ENCODE measurements at places on chromosomes 11 and 22.

- DNase-seq = no peak
Measured at GRCh38 chr11:313304-313786, 495 bp upstream of the IFITM1 start.

GRCh38 chr22:27517361-27518155, 284.0 kb downstream of the MN1 start:
- no peak for DNase-seq

DNA sequence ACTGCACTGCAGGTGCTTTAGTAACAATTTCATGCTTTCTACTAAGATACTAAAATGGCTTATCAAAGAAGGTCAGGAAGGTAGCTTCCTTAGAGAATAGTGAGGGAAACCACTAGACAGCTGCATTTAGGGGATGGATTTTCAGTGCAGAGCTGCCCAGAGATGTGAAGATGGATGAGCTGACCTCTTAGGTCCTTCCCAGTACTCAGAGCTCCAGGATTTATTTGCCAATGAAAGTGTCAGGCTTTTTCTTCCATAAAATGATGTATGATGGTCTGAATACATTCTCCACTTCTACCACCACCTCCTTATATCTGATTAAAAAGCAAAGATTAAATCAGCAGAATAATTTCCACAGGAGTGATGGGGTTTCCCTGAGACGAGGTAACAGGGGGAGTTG, 35.0 kb downstream of the SC5D start:
- DNase-seq = no peak

DNA sequence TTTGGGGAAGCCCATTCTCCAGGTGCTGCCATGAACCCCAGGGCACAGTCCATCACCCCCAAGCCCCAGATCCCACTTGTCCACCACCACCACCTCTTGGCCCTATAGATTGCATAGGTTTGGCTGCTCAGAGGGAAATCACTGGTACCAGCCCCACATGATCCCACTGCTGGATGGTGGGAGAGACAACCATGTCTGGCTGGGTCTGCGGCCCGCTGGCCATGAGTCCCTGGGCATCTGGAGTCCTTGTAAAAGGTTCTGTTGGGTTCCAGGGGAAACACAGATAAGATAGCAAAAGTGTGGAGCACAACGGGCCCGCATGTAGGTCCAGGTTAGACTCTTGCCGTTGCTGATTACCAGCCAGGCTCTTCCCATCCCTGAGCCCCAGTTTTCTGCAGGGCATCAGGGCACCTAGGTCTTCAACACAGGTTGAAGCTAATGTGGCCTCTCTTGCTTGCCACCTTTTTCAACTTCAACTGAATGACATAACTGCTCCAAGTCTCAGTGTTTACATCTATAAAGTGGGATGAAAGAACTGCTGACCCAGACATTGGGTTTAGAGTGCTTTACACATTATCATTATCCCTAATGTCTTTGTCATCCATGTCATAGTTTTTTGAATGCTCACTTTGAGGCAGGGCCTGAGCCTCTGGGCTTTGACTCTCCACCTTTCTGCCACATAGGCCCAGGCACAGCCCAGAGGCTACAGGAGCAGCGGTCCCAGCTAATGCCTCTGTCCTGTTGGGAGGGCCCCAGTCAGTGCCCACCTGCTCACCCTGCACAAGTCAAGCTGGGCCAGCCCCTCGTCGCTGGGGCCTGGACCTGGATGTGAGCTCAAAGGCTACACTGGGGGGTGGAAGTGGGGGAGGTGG, 1.0 kb upstream of the TANGO2 start:
- DNase-seq = no peak

DNA sequence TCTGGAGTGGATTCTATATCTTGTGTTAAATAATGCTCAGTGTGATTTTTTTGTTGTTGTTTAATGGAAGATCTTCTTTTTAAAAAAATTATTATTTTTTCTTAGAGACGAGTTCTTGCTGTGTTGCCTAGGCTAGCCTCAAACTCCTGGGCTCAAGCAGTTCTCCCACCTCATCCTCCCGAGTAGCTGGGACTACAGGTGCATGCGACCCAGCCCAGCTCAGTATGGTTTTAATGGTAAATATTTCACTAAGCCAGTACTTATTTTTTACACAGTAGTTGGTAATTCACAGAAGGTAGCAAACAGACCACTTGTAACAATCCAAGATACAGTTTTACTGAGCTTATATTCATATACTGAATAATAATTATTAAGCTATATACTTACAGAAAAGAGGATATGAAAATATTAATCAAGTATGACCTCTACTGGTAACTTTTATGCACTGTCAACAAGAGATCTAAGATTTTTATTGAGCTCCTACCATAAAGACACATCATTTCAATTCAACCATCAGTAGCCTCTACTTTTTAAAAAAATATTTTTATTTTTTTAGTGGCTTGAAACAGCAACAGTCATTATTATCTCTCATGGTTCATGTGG, 6.1 kb upstream of the CD59 start:
- no peak for DNase-seq

DNA sequence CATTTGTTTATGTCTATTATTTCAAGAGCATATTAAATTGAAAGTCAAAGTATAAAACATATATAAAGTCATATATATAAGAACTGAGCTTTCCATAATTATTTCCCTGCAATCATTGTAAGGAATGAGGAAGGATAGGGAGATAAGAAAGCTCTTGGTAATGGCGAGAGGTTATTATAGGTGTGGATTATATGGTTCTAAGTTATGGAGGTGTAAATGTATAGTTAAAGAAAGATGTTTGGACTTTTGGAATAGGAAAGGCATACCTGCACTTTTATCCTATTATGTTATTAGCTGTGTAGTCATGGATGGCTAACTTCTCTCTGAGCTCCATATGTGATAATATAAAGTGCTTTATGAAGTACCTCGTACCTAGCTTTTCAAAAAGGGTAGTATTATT, 127.6 kb downstream of the LUZP2 start:
- no peak for DNase-seq

GRCh38 chr22:44625981-44626687, 75.9 kb upstream of the PRR5 start:
- peak; percentile 69 for DNase-seq

DNA sequence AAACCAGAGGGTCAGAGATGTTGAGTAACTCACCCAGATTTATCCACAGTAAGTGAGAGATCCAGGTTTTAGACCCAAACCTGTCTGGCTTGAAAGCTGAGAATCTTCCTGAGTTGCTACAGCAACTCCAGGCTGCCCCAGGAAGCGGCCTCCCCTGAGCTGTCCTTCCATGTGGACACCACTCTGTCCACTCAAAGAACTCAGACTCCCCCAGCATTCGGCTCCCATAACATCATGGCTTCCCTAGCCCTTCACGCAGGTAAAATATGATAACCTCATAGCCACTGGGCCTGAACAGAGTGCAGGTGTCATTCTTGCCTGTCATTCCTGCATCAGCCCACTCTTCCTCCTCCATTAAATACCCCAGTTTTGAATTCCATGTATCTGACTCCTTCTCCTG, 657.8 kb downstream of the TBC1D22A start:
- DNase-seq = no peak

DNA sequence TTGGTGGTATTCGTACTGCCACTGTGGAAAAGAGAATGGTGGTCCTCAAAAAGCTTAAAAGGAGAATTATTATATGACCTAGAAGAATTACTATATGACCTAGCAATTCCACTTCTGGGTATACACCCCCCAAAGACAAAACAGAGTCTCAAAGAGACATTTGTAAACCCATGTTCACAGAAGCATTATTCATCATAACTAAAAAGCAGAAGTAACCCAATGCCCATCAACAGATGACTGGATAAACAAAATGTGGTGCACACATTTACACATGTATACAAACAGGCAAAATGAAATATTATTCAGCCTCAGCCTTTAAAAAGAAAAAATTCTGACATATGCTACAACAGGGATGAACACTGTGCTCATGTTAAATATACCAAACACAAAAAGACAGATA, 89.4 kb downstream of the ARHGAP32 start:
- no peak for DNase-seq

DNA sequence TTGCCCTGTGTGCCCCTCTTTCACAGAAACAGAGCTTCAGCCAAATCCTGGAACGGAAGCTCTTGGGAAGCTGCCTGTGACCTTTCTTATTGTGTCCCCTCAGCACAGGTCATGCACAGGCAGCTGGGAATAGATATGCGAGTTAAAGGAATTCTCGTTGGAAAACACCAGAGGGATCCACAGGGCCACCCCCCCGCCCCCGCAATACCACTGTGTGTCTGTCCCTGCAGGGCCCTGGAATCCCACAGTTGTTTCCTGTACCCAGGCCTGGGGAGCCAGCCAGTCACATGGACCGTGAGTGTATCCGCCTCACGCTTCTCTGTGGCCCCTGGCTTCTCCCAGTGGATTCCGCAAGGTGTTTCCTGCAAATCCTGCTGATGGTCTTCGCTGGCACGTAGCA, 29.0 kb downstream of the TIMP3 start:
- DNase-seq = no peak

DNA sequence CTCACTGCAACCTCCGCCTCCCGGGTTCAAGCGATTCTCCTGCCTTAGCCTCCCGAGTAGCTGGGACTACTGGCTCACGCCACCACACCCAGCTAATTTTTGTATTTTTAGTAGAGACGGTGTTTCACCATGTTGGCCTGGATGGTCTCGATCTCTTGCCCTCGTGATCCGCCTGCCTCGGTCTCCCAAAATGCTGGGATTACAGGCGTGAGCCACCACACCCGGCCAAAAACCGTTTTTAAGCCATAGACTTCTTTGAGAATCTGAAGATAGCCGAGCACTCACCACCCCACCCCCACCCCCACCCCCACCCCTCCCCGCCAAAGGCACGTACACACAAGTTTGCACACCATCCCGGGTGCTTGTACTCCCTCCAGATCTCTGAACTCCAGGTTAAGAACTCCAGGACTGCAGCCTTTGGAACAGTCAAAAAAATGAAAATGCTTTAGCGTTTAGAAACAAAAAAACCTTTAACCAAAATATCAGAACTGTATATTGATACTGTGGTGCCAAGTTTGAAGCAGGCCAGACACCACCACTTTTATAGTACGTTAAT, 1.5 kb downstream of the CRKL start:
- DNase-seq = no peak

DNA sequence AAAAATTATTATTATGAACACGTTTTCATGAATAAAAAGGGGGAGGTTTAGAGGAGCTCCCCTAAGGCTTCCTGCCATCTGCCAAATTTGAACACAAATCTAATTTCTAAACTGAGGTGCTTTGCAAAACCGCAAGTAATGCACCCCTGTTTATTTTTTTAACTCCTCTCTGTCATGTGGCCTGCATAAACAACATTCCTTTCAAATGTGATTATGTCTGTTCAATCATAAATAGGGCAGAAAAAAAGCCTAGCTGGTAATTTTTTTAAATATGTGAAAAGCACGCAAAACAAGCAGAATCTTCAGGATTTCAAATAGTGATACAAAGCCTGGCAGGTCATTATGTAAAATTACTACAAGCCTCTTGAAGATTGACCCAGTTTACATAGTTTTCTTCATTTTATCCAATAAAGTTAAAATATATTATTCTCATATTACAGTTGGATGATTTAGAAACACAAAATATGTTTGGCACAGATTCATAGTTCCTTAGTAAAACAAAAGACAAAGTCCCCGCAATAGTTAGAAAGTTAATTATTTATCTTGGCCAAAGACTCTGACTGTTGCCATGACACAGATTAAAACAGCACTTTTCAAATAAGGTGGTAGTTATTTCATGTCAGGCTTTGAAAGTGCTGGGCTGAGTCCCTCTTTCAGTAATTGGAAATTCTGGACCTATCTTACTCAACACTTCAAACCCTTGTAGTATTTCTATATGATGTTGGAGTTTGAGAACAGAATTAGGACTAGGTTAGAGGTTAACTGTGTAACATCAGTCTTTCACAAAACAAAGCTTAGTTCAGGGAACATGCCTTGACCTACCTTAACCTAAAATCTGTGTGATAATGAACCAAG, 200.3 kb upstream of the MPPED2 start:
- no peak for DNase-seq

DNA sequence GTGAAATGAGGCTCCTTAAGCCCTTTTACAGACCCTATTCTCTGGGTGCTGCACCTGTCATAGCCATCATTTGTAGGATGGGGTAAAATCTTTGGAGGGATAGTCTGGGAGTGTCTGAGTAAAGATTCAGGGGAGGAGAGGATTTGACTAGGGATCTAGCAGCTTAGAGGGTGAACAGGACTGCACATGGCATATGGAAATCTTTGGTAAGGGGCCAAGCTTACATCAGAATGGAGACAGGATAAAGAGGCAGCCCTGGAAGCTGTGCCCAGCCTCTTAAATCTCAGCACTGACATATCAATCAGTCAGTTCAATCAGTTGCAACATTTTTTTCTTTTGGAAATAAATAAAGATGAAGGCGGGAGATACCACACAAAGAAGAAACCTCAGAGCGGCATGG, 301.8 kb upstream of the CADM1 start:
- no peak for DNase-seq

DNA sequence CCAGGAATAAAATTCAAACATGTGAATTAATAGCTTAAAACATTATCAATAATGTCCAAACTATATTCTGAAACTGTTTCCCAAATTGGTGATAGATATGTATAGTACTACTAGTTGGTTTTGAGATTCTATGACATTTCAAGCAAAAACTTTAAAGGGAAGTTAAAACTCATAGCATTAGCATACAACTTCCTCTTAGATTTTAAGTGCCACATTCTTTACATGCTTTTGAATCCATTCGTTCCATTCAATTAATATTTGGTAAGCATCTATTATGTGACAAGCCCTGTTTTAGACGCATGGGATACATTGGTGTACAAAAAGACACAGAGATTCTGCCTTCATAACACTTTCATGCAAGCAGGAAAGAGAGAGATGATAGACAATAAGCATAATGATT, 8.9 kb downstream of the PATL1 start:
- no peak for DNase-seq

DNA sequence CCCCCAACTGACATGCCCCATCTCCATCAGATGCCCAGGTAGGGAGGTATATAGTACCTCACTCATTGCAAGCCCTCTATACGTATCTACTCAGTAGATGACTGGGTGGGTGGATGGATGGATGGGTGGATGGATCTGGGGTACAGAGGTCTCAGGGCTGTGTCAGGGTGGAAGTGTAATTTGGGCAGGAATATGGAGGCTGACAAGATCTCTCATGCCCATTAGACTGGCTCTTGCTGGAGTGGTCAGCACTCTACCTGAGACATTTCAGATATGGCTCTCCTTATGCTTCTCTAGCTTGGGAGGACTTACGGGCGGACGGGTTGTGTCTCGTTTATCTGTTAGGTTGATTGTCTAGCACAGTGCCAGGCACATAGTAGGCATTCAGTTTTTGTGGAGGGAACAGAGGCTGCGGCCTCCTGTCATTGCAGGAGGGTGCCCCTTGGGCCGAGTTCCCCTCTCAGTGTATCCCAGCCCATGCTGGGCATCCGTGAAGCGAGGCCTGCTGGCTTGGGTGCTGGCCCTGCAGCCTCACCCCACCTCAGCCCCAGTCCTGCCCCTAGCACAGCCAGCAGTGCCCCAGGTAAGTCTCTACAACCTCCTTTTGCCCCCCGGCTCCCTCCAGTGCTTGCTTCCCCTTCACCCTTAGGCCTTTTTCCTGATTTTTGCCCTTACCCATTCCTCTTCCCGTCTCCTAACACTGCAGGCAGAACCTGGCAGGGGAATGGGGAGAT, 13.7 kb downstream of the ROBO3 start:
- DNase-seq = no peak
